ENCODE measurements at places on chromosomes 4 and X. TPM values are rescaled to one million over a fixed set of nuclear protein-coding genes. Genes with fewer than 3 reads are reported as not detected.

Gene PLAC1
- total RNA-seq: not detected

Gene SMAD1
- 1.7 TPM for total RNA-seq

Gene H2BW2
- total RNA-seq: not detected

Gene ERVMER34-1
- not detected for total RNA-seq

Gene CFAP97
- 30.9 TPM for total RNA-seq

Gene HAND2
- not detected for total RNA-seq

Gene STBD1
- total RNA-seq: 2.2 TPM

Gene KIAA1210
- not detected for total RNA-seq

Gene GNRHR
- total RNA-seq: not detected

Gene SATL1
- not detected for total RNA-seq

Gene TNMD
- total RNA-seq: not detected

Gene KCND1
- total RNA-seq: 2.8 TPM

Gene STK32B
- not detected for total RNA-seq

Gene TEX13A
- total RNA-seq: not detected

Gene TRIM75
- not detected for total RNA-seq

Gene MAMLD1
- total RNA-seq: 1.6 TPM

Gene AFP
- total RNA-seq: 2.5 TPM

Gene NPY2R
- total RNA-seq: not detected

Gene IL21
- total RNA-seq: 0.20 TPM

Gene GPC3
- 0.92 TPM for total RNA-seq
